ENCODE measurements at places on chromosomes 12 and 14.

- no peak for DNase-seq
Observed at GRCh38 chr14:55571125-55571889, 8.7 kb upstream of the KTN1 start.

DNA sequence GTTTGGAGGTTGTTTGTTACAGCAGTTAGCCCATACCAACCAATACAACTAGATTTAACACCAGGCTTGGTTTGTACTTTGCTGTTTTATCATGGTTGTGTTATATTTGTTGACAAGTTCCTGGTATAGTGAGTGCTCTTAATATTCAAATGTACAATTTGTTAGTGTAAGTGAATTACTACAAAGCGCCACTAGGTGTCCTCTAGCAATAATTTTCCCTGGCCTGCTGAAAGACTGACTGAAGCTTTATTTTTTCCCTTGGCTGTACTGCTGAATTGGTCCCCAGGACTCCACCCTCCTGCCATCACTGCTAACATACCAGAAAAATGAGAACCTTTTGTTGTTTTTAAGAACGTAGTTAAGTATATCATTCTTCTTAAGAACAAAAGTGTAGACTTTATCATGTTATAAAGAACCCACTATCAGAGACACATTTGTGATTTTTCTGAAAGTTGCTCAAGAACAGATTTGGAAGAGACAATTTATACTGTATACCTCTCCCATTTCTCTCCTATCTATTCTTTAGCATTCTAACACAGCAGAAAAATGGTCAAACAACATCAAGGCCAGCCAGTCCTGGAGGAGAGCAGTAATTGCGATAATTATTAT lies 75.3 kb upstream of the FAR2 start:
- peak; percentile 19 for DNase-seq

GRCh38 chr14:37608649-37609048 lies 13.2 kb downstream of the TTC6 start:
- no peak for DNase-seq

GRCh38 chr14:65853407-65853955 lies 441.0 kb downstream of the FUT8 start:
- DNase-seq = no peak

DNA sequence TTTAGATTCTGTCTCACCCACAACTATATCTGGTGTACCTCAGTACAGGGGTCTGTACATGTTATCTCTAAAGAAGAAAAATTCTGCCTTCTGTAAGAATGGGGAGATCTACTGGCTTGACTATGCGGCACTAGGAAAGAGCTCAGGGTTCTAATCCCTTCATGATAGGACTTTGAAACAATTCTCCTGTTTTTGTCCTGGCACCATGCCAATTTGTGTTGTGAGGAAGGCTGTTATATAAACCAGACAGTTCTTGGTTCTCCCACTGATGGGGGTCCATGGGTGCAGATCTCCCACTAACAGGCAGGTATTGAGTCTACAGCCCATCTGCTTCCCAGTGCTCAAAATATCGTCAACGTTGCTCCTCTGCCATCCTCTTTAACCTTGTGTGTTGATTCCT lies 883.7 kb downstream of the GALC start:
- no peak for DNase-seq

- no peak for DNase-seq
Observed at GRCh38 chr14:85566603-85567002, 36.7 kb downstream of the FLRT2 start.

DNA sequence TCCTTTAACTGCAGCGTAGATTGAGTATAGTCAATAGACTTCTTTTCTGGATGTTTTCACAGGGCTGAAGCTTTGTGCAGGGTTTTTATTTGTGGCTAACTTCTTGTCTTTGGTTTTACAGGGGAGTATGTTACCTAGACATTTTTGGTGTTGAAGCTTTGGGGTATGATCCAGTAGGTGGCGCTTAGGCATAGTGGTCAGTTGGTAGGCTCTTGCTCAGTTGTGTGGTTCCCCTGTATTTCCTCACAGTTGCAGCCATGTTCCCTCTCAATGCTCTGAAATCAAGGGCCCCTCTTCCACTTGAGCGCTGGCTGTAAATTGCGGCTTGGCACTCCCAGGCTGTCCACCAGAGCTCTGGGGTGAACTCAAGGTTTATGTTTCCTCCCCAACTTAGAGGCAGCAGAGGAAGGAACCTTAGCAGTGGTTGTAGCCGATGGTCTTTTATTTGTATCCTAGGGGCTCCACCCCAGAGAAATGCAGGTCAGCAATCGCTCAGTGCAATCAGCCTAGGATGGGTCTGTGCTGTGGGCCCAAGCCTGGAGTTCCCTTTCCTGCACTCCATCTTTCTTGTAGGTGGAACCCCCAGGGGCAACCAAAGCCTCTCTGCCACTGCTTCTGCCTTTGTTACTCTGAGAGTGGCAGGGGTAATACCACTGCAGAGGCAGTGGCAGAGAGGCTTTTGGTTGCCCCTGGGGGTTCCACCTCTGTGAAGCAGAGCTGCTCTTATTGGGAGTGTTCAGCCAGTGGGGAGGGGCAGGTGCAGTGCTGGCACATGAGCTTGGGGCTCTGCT lies 55.1 kb downstream of the CMAS start:
- peak; percentile 63 for DNase-seq

DNA sequence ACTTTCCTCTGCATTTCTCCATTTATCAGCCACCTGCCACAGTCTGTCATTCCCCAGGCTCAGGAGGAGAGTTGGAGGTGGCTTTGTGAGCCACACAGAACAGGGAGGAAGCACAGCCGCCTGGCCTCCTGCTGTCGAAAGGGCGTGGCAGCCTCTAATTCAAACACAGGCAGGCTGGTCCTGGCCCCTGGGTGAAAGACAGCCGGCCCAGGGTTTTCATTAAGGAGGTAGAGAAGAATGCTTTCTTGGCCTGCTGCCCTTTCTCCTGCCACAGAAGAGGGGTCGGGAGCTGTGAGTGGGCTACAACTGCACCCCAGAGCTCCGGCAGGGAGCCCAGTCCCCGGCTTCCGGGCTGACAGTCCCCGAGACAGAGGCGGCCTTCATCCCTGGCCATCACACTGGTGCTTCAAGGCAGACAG lies 108.6 kb upstream of the FZD10 start:
- DNase-seq = no peak

- no peak for DNase-seq
Observed at GRCh38 chr12:30537228-30537627, 158.4 kb downstream of the IPO8 start.
